ENCODE measurements at places on chromosomes 1 and 21.

- DNase-seq: no peak
Observed at GRCh38 chr1:4305526-4306301, 348.7 kb upstream of the AJAP1 start.

DNA sequence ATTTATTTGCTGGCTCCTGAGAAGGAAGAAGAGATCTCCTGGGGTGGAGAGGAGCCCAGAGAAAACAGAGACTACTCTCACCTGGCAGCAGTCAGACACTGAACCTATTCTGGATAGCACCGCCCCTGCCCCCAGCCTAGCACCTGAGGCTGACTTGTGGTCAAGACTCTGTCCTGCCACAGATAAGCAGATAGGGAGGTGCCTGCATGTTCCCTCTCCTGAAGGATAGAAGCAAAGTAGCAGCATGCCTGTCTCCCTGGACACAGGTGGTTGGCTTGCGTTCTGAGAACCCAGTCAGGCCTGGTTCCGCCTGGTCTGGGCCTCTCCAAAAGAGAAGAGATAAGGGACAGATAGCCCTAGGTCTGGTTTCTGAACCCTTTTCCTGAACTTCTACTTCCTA, 1.3 kb upstream of the EFNA3 start:
- peak; percentile 28 for DNase-seq

GRCh38 chr1:221981461-221981860, 239.6 kb upstream of the DUSP10 start:
- no peak for DNase-seq

DNA sequence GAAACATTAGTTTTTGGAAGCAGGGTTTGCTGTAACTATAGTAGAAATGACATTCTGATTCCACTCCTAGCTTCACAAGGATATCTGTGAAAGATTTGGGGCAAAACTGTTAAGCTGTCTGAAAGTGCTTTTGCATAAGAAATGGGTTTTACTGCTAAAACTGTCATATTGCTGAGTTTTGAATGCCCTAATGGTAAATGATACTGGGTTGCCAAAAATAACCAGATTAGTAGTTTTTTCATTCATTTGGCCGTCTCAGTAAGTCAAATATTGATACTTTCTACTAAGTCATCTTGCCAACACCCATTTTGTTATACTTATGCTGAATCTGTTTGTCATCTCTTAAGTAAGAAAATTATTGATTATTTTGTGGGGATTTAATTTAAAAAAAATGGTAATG, 399 bp upstream of the PTPRC start:
- DNase-seq: no peak

DNA sequence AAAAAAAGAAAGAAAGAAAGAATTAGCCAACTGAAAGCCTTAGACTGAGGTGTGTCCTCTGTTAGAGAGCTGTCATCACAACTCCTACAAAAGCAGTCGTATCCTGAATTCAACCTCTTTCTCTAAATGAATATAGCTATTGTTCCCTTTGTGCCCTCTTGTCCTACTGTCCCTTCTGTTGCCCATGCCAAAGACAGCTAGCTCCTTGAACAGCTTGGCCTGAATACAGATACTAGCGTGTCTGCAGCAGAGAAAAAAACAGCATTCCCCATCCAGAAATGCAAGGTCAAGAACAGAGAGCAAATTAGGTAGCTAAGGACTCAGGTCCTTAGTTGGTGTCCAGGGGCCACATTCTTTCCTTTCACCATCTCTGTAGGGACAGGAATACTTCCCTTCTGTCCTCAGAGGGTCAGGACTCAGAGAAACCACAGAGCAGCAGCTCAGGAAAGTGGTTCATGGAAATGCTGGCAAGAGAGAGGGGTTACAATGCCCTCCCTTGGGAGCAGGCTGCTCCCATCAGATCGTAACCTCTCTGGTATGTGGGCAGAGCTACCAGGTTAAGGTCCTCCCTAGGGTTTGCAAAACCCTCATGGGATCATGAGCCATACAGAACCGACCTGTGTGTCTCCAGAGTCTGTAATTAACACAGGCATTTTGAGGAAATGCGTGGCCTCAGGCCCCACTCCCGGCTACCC, 1.8 kb upstream of the ZBTB48 start:
- DNase-seq: no peak

DNA sequence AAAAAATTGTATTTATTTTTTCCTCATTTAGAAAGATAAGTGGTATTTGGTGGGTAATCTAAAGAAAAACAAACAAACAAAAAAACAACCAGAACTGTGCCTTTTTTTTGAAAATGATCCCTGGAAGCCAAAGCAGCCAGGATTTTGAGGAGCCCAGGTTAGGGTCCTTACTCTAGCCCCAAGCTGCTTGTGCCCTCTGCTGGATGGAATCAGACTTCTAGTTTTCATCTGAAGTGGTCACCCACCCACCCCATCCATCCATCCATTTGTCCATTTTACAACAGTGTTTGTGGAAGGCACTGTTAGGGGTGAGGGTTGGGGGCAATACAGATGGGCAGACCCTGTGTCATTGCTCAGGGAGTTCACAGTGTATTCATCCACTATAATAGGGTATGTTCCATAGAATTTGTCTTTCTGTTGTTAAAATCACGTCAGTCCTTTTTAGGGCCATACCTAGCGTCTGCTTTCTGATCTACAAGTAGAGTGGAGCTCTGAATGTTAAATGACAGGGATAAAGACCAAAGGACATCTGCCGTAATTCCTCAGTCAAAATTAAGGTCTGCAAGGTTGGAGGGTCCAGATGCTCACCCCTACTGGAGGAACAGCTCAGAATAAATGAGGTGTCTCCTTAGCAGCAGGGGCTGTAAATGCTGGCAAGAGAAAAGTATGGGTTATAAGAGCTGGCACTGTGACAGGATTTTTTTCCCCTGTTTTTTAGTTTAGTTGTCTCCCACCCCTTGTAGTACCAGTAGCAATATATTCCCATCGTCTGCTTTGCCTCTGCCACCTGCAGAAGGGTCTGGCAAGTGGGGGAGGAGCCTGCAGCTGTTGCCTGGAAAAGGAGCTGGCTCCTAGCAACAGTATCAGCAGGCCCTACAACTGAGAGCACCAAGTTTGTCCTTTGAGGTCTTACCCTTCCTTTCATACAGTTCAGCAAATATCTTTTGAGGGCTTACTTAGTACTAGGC, 3.2 kb downstream of the LRRC42 start:
- no peak for DNase-seq

DNA sequence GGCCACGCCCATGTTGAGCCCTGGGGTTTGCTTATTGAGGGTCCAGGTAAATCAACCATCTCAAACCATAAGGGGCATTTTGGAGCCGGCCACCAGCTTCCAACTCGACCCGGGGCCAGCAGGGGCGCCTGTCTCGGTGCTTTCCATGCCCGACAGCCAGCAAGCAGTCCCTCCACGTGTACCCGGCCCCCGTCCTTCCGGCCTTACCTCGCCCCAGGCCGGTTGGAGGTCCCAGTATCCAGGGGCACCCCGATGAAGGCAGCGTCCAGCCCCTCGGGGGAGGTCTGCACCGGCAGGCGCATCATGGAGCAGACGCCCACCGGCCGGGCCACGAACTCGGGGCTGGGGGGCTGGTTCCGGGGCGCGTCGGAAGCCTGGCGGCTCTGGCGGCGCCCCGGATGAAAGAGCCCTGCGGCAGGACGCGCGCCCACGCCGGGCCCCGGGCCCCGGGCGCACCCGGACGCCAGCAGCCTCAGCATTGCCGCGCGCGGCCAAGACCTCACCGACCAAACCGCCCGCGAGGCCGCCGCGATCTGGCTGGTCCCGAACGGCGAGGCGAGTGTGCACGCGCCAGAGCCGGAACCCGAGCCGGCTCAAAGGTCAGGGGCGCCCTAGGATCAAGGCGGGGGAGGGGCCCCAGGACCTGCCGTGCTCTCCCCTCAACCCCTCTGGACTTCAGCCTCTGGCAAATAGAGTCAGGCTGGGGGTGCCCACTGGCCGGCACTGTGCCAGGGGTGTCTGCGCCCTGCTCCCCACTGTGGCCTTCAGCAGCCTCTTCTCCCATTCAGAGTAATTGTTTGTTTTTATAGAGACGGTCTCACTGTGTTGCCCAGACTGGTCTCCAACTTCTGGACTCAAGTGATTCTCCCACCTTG, at the start of gene AGMAT:
TSS of gene AGMAT (minus strand) at position 563 of the 875 bp plus-strand sequence. CDS start at position 479, 84 bp downstream.
- DNase-seq: no peak

DNA sequence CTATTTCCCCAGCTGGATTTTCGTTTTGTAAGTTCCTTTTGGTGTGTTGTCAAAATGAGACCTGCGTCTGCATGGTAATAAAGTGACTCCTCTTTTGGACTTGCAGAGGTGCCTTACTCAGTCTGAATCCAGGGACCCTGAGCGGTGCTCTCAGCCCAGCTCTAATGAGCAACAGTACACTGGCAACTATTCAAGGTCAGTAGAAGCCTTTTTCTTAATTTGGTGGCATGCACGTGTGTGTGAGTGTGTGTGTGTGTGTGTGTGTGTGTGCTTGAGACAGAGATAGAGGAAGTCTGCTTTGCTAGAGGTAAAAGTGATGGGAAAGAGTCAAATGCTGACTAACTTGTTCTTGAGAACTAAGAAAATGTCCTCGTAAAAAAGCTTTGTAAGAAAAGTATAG, 105.4 kb downstream of the CD247 start:
- no peak for DNase-seq
